ENCODE measurements at places on chromosomes 11 and 22.

GRCh38 chr11:75733431-75734107, 15.9 kb downstream of the MOGAT2 start:
- DNase-seq, result no peak

DNA sequence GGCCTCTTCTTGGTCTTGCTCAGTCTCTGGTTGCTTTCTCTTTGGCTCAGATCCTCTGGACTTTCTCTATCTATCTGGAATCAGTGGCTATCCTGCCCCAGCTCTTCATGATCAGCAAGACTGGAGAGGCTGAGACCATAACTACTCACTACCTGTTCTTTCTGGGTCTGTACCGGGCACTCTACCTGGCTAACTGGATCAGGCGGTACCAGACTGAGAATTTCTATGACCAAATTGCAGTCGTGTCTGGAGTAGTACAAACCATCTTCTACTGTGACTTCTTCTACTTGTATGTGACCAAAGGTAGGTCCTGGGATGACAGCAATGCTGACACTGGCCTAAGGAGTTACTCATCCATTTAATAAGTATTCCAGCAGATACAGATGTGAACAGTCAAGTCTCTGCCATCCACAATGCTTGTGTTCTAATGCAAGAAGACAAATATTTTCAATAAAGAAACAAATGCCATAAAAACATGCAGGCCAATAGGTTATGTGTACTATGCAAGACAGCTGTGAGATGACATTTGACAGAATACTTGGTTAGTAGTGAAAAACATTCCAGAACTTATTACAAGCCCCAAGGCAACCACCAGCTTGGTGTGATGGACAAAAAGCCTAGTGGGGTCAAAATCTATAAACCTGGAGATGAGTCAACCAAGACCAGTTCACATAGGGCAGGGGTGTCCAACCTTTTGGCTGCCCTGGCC, 13.4 kb downstream of the KDELR3 start:
- DNase-seq, result no peak

DNA sequence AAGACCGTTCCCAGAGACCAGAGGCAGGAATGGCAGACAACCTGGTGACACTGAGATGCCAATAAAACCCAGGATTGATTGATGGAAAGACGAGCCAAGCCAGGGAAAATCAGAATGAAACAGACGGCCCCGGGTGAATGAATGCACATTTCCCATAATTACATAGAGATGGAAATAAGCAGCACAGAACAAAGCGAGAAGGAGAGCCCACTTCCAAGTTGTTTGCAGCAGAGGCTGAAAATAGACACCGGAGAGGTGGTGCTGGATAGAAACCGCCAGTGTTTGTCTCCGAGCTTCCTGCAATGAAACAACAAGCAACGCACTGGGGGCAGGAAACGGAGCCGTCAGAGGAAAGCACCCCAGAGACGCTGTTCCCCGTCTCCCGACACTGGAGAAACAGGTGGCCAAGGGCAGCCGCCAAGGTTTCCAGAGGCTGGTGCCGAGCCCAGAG, 406.8 kb downstream of the SHANK2 start:
- DNase-seq, result no peak

- peak; percentile 29 for DNase-seq
Observed at GRCh38 chr22:22818861-22819855, 68.5 kb upstream of the IGLL5 start.

DNA sequence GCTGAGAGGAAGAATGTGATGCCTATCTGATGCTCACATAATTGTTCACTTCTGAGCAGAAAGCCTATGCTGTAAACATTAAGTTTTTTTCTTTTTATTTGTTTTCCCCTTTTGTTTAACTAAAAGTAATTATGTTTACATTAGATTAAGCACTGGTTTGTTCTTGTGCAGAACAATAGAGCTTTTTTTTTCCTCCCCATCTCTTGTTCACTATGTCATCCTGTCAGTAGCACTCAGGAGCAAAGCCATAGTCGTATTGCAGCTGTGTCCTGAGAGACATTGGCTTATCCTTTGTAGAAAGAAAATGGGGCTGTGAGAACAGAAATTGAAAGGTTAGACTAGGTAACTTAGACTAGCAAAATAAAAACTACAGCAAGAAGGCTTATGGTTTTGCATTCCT, 301.8 kb upstream of the RAG2 start:
- no peak for DNase-seq

All from CD4-positive, alpha-beta T cell treated with Interleukin-4 for 1 hour (primary cell).